ENCODE measurements at places on chromosomes 16 and 17.

GRCh38 chr16:80576343-80576912 lies 35.6 kb downstream of the DYNLRB2 start:
- no peak for DNase-seq

DNA sequence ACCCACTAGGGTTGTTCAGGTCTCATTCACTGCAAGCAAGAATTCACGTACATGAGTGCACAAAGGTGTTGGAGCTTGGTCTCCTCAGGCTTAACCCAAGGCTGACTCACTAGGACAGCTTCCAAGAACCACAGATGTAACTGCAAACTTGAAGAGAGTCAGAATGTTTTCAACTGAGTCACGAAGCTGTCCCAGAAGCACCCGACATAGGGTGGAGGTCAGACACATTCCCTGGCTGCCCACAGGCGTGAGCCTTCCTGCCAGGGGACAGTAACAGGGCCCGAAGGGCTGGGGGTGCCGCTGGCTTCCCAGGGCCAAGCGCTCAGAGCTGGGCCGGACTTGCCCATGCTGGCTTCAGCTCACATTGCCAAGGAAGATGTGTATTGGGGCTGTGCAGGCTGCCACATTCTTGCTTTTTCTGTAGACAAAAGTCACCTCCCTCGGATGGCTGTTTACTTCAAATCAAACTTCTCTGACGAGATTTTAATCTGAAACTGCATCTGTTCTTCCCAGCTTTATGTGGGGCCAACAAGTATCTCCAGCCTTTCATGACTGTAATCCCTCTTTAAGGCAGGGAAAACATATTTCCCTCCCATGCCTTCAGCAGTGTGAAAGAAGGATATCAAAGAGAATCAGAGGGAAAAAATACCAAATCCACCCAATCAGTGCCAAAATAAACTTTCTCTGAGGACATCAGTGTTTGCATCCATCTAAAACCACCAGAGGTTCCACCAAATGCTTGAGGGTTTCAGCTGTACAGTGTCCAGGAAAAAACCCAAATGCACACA lies 14.3 kb downstream of the CMTM3 start:
- DNase-seq, result no peak

GRCh38 chr17:19388791-19389785 lies 2.1 kb upstream of the MFAP4 start:
- no peak for DNase-seq

DNA sequence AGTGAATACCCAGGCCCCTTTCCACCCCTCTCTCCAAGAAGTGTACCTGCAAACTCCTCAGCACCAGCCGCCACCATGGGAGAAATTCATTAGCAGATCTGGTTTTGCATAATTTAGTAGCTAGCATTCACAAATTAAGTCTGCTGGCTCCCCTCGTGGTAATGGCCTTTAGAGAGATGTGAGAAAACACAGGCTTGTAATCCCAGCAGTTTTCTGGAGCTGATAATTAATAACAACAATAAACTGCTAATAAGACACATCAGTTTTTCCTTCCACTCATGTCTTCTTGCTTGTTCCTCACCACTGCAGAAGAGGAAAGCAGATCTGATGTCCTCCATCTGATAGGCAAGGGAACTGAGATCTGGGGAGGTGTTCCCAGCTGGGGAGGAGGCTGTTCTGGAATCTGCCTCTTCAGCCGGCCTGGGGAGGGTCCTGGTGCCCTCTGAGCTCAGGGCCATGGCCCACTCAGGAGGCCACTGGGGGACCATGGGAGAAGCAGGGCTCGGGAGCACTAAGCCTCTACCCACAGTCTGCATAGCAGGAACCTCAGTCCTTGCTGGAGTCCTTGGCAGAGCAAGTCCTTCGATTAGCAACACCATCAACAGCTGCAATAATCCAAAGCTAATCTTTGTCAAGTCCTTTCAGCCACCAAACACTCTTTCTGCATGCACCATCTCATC lies 74.2 kb upstream of the DNAJA2 start:
- DNase-seq, result no peak

DNA sequence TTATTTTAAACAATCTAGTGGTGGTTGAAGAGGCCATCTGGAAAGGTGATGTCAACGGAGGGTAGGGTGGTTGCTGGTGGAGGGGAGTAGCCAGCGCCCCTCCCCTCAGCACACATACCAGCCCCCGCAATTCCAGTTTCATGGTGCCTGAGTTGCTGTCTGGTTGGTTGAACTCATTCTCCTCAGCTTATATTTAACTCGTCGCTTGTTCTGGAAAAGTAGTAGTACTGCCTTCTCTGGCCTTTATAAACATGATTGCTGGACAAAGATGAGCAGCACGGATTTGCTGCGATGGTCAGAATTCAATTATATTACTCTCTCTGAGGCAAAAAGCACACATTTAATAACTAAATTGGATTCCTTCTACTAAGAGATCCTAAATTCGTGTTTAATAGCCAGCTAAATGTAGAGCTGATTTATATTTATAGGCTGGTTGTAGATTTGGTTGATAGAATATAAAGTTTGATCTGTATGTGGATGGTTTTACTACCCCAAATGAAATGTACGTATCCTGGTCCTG lies 238.0 kb upstream of the TBX2 start:
- no peak for DNase-seq

DNA sequence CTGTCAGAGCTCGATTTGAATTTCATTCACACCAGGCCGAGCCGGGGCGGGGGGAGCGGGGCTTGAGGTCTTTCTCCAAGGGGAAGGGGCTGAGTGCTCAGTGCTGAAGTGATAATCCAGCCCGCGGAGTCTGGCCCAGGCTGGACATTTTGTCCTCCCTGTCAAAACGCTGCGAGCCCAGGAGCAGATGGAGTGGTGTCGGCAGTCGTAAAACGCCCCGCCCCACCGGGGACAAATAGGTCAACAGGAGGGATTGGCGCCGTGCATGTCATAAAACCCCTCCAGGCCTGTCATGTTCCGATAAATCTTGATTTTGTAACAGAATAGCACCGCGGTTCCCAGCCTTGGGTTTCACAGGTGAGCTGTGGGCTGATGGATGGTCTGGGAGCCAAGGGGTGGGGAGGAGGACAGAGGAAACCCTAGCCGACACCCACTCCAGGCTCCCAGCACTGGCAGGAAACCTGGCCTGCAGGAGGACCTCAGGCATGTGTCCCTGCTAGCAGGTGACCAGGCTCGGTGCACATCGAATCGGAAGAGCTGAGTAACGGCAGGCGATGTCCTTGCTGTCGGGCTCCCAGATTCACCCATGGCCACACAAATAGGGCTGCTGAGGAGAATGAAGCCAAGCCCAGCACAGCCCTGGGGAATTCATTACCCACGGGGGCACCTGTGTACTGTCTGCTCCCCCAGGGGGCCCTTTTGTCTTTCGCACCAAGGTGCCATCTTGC lies 341.4 kb downstream of the FOXL1 start:
- DNase-seq, result no peak

DNA sequence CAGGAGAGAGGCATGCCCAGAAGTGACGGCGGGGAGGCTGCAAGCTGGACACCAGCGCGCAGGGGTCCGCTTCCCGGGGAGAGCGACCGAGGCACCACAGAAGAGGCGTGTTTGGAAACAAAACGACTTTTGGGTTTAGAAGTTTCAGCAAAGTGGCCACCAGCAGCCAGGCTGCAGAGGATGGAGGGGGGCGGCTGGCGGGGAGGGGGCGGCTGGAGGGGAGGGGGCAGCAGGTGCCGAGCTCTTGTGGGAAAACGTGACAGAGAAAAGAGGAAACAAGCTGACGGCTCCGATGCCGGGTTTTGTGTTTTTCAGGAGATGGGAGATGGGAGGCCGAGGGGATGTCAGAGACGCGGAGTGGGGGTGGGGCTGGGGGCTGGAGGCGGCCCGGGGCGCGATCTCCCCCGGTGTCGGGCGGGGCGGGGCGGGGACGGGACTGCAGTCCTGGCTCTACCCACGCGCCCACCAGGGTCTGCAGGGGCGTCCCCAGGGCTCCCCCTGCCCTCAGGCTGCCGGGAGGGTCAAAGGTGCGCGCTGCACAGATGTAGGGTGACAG lies 32.1 kb upstream of the RPH3AL start:
- no peak for DNase-seq

- DNase-seq, result no peak
Measured at GRCh38 chr17:16027708-16028584, 28.3 kb downstream of the TTC19 start.

DNA sequence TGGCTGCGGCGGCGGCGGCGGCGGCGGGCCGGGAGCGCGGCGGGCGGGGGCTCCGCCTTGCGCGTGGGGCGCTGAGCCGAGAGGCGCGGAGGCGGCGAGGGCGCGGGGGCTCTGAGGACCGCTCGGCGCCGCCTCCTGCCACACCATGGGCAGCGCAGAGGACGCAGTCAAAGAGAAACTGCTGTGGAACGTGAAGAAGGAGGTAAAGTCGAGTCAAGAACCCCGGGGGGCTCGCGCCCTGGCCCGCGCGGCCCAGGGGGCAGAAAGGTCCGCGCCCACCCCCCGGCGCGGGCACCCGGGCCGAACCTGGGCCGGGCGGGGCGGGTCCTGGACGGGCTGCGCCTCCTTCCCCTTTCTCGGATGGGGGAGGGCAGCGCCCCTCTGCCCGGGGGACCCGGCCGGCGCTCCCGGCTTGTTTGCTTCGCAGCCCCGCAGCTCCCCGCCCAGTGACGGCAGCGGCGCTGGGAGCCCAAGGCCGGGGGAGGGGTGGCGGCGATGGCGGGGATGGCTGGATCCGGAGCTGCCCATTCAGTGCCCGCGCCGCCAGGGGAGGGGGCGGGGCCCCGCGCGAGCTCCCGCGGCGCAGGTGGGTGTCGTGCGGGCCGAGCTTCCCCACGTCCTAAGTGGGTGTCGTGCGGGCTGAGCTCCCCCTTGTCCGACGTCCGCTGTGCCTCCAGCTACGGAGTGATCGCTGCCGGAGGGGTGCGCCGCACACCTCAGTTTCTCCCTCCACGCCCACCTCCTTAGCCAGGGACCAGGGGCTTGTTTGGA lies 428 bp downstream of the SGSM2 start:
- no peak for DNase-seq

DNA sequence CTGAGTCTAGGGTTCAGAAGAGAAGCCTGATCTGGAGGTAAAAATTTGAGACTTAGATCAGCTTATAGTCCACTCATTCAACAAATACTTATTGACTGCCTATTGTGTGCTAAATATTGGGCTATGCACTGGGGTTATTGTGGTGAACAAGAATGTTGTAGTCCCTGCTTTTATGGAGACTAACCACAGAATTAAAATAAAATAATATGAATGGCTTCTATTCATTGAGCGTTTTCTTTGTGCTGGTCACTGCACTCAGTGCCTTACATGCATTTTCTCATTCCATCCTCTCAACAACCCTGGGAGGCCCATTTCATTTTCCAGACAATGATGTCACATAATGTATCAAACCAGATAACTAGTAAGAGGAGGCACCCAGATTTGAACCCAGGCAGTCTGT lies 4.8 kb downstream of the NEK8 start:
- DNase-seq, result no peak

GRCh38 chr16:13961099-13961811 lies 41.3 kb downstream of the ERCC4 start:
- DNase-seq, result no peak

- no peak for DNase-seq
Measured at GRCh38 chr16:58176608-58177352, 21.1 kb downstream of the CSNK2A2 start.

DNA sequence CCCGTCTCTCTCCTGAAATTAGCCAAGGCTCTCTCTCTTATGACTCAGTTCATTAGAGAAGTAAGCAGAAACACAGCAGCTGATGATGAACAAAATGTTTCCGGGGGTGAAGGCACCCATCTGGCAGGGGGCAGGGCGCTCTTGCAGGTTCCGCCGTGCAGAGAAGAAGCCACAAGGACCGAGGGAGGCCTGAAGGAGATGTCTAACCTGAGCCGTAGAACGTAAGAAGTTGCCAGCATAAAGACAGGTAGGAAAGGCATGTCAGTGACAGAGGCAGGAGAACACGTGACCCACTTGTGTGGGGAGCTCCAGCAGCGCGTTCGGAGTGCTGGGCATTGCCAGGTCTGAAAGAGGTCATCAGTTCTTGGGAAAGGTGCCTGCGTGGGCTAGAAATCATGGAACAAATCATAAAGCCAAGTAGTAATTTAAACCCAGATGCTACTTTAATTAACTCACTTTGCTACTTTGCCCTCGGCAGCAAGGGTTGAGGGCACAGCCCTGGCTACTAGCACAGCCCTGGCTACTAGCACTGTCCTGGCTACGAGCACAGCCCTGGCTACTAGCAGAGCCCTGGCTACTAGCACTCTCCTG lies 198.6 kb downstream of the RPTOR start:
- DNase-seq, result no peak

- no peak for DNase-seq
Measured at GRCh38 chr16:86775511-86775921, 197.2 kb downstream of the FOXL1 start.

- no peak for DNase-seq
Measured at GRCh38 chr17:68780596-68780995, 174.6 kb downstream of the ABCA8 start.

DNA sequence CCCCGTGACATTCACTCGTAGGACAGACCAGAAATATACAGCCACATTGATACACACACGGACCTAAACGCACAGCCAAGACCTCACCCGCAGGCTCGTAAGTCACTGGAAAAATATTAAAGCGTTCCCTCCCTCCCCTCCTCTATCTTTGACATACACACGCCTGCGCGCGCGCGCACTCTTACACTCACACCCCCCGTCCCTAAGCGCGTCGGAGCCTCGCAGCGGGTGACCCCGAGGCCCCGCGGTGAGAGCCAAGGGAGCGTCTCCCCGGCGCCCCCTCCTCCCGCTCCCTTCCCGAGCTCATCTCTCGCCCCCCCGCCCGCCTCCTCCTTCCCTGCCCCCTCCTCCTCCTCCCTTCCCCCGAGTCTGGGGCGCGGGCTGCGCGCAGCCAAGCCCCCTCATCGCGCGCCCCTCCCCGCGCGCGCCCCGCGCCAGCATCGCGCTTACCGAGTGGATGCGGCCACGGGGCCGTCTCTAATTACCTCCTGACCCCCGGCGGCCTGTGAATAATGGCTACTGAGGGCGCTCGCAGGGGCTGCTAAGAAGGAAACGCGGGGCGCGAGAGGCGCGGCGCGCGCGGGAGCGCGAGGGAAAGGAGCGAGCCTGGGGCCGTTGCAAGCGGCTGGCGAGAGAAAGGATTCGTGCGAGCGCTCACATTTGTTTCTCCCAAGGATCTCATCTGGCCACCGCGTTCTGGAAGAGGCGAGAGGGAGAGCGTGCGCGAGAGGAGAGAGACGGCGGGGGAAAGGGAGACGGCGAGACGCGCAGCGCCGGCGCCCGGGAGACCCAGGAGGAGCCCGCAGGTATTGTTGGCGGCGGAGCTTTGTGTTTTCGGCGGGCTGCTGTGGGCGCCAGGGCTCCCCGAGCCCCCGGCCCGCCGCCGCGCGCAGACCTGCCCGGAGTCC lies 42.4 kb downstream of the RAI1 start:
- no peak for DNase-seq

All from NCI-H446 treated with DMSO at 0.1 percent for 48 hours (cell line).